ENCODE measurements at places on chromosomes 5 and 9.

GRCh38 chr9:120524863-120525262, 55.1 kb downstream of the CDK5RAP2 start:
- DNase-seq = no peak

DNA sequence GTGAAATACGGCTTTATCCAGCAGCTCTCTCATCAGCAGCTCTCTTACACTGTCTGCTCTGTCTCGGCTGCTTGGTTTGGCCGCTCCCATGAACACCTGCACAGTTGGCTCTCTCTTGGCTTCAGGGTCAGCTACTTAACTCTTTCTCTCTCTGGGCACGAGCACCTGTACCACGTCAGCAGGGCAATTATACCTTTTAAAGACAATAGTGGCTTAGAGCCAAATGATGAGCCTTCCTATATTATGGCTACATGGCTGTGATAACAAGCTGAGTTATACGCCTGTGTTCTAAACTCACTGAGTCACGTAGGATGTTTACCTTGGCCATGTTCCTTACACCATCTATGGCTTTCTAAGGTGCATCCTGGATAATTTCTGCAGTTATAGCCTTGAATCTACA, 69.2 kb upstream of the CTNND2 start:
- no peak for DNase-seq

DNA sequence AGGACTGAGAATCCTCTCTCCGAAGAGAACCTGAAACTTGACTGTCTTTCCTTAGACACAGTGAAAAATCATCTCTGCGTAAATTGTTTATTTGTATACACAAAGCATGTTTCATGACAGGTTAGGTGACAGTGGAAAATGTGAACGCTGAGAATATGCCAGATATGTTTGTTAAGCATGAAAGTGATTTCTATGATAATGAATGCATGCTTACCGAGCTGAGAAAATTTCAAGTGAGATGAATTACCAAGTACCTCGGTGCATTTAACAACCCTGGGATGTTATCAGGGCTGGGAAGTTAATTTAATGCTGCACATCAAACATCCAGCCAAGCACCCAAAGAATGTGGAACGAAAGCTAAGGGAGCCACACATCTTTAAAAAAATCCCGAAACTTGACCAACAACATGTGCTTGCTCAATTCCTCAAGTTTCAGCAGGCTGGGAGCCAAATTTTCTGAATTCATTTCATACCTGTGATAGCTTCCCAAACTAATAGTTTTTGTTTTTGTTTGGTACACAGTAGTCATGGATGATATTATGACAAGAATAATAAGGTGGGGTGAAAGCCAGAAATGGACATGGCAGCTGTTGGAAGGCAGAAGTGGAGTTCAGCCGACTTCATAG, 336.9 kb downstream of the ARHGEF28 start:
- peak; percentile 66 for DNase-seq

- peak; percentile 70 for DNase-seq
Measured at GRCh38 chr5:14187660-14188059, 44.5 kb downstream of the TRIO start.

GRCh38 chr9:82797534-82797933, 265.4 kb downstream of the RASEF start:
- no peak for DNase-seq

Measured in fibroblast of skin of scalp (primary cell).